Left colon (tissue), 2 donors: ENCODE measurements at places on chromosomes 5 and 9.

DNA sequence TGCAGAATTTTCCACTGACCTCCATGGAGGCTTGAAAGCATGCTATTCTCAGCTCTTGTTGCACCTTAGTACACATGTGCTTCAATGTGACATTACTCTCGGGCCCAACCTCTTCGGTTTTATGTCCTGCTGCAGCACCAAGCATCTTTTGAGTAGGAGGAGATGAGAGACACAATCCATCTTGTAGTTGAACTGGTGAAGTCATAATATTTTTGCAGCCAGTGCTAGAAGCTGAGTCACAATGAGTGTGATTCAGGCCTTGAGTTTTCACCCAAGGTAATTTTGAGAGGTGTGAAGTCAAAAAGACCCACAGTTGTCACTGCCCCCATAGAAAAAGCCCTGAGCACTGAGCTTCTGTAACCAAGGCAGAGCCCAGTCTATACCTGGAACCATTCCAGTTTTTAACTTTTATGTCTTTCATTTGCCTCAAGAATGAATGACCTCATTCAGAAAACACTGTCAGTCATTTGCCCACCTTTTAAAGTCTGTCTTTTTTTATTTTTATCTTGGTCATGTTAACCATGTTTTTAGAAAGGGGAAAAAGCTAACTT is 117.7 kb downstream of the ZNF462 start:
- no peak for DNase-seq

- DNase-seq: no peak
These were observed 36.5 kb upstream of the CTSV start for GRCh38 chr9:97075289-97075985.

DNA sequence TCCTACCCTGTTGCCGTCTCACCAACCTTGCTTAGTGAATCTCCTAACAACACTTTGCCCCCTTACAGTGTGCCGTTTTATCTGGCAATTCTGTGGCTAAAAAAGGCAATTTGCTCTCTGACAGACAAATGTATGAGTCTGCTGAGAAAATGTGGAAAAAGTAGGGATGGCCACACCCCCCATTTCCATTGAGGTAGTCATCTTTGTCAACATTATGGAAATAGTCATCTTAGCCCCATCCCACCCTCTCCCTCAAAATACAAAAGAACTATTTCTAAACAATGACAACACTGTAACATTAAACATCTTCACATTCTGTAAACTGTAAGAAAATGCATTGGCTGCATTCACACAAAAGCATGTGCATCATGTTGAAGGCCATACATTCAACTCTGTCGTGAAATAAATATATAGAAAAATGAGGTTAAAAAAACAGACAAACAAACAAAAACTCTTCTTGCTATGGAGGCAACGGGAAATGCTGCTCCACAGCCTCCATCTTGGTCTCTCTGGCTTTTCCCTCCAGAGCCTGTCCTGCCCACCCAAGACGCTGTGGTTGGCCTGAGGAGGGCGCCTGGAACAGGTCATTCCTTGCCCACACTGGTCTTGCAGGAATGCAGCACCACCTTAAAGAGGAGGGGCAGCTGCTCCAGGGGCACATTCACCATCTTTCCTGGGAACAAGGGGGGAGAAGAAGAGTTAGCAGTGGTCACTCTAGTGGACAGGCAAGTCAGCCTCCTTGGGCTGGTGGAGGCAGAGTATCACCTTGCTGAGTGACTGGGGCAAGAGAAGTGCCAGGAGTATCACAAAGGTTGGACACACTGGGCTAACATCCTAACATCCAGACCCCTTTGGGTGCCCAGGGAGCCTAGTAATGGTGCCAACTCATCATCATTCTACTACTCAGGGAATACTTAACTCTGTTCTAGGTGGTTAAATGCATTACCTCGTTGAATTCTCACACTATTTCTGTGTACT is 15.2 kb upstream of the NR5A1 start:
- no peak for DNase-seq

DNA sequence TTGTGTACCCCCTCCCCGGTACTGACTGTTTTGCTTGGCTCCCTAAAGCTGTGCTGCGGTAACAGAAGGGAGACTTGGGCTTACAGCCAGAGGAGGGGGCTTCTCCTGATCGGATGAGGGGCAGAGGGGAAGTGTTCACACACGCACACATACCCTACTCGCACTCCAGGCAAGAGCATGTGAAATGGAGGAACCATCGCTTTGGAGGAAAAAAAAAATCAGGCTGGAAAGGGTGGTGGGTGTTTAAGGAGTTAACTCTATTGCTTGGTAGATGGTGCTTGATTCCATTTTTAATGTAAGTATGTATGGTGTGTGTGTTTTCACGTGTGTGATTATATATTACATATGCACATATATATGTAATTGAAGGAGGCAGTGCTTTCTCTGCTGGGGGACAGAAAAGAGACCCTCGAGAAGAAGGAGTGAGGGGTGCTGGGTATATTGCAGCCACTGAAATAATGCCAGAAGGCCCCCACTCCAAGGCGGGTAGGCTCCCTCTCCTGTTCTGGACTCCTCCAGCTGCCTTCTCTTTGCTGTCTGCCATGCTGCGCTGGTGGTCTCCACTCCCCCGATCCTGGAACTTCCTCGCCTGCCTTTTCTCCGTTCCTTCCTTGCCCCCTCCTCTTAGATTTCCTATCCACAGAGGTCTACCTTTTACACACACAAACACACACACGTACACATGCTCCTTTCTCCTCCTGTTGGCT is 721 bp downstream of the GRIA1 start:
- DNase-seq: no peak
